HAP-1 (cell line): ENCODE measurements at places on chromosomes 11 and 22.

- DNase-seq: no peak
Observed at GRCh38 chr22:35378621-35379020, 2.3 kb upstream of the HMOX1 start.

- no peak for DNase-seq
Observed at GRCh38 chr11:8186429-8186828, 17.6 kb upstream of the RIC3 start.

- no peak for DNase-seq
Observed at GRCh38 chr22:37697538-37697835, 639 bp downstream of the TRIOBP start.

- DNase-seq: peak; percentile 69
Observed at GRCh38 chr11:123061403-123062157, at the start of gene HSPA8. Gene HSPA8 (minus strand): TSS chr11:123062136. CDS start chr11:123061324, 812 bp downstream.

DNA sequence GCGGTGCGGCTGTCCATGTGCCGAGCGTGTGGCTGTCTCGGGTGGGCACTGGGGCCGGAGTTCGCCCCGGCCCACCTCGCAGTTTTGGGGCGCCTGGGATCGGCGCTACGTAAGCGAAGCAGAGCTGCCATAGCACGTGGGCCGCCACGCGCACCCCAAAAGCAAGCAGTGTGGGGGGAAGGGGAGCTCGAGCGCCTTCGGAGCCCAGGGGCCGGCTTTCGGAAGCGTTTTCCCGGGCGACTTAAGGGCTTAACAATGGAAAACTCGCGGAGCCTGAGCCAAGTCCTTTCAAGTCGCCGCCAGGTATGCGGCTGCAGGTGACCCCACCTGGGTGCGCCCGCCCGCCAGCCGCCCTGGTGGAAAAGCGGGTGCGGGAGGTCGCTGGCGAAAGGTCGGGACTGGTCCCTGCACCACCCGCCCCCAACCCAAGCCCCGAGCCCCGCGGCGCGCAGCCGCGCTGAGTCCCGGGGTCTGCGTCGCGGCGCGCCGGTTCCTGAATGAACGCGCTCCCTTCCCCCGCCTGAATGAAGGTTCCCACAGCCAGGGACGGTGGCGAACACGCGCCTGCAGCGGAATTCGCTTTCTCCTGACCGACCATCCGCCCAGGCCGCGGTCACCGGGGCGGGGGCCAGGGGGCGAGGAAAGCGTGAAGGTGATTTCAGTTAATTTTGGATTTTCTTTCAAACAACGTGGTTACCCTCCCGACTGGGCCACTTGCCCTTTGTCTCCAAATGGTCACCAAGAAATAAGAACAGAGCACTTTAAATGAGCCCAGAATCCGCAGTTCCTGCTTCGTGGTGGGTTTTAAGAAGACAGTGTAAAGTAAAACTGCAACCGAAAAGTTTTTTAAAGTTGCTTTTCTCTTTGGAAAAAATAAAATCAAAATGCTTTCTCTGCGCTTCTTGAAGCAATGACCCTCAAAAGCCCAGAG is 2.8 kb upstream of the CCND1 start:
- peak; percentile 73 for DNase-seq

GRCh38 chr11:12118949-12119348 is 8.6 kb downstream of the MICAL2 start:
- no peak for DNase-seq
